SJSA1 (cell line): ENCODE measurements at places on chromosomes 3 and 15. TPM values are rescaled to one million over a fixed set of nuclear protein-coding genes. Genes with fewer than 3 reads are reported as not detected.

Gene IL12A
- total RNA-seq = 0.09 and 5.5 TPM in 2 replicates

Gene DYNLT2B
- total RNA-seq = 20.5 and 24.2 TPM in 2 replicates

Gene PLSCR2
- total RNA-seq = not detected in 2 replicates

Gene GPR171
- not detected in 2 replicates for total RNA-seq

Gene ZIC1
- total RNA-seq = 7.1 and 10.9 TPM in 2 replicates

Gene CCDC39
- not detected in 2 replicates for total RNA-seq

Gene CAND2
- total RNA-seq = 0.87 and 1.5 TPM in 2 replicates

Gene THPO
- total RNA-seq = not detected in 2 replicates

Gene GOLGA8K
- total RNA-seq = not detected in 2 replicates

Gene ARRDC4
- total RNA-seq = 4.2 and 8.3 TPM in 2 replicates

Gene GALNT15
- 1.3 and 2.1 TPM in 2 replicates for total RNA-seq

Gene DUOX1
- total RNA-seq = not detected in 2 replicates

Gene PDHB
- total RNA-seq = 147 and 154 TPM in 2 replicates

Gene RHCG
- total RNA-seq = not detected in 2 replicates

Gene LTF
- 0.08 TPM in 1 of 2 replicates, not detected in the other for total RNA-seq

DNA sequence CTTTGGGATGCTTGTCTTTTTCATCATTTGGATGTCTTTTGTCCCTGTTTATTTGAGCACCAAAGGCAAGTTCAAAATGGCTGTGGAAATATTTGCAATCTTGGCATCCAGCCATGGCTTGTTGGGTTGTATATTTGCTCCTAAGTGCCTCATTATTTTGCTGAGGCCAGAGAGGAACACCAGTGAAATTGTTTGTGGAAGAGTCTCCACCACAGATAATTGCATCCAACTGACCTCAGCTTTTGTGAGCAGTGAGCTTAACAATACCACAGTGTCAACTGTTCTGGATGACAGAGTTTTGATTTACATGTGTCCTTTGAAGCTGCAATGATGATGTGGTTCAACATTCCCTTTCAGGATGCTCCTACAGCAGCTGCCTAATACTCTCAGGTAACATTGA is 83.0 kb upstream of the KCNAB1 start:
- DNase-seq = no peak

DNA sequence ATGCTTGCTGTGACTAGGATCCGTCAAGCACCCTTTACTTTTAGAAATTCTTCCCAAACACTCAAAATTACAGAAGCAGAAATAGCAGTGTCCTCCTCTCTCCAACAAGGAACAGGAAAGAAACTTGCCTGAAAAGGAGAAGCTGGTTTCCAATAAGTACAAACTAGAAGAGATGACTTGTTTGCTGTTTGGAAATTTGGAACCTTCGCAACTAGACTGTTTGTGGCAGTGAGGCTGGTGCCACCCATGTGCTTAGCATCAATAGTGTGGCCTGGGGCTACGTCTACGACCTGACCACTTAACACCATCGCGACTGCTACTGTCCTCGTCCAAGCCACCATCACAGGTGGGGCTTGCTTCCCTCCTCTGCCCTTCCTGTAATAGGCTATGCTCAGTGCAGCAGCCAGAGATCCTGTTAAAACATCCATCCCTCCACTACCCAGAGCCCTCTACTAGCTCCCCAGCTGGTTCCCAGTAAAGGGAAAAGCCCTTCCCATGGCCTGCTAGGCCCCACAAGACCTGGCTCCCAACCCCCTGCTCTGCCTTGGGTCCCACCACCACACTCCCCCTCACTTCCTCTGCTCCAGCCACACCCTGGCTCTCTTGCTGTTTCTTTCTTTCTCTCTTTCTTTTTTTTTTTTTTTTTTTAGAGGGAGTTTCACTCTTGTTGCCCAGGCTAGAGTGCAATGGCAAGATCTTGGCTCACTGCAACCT is 52.6 kb upstream of the CCR2 start:
- DNase-seq = no peak

DNA sequence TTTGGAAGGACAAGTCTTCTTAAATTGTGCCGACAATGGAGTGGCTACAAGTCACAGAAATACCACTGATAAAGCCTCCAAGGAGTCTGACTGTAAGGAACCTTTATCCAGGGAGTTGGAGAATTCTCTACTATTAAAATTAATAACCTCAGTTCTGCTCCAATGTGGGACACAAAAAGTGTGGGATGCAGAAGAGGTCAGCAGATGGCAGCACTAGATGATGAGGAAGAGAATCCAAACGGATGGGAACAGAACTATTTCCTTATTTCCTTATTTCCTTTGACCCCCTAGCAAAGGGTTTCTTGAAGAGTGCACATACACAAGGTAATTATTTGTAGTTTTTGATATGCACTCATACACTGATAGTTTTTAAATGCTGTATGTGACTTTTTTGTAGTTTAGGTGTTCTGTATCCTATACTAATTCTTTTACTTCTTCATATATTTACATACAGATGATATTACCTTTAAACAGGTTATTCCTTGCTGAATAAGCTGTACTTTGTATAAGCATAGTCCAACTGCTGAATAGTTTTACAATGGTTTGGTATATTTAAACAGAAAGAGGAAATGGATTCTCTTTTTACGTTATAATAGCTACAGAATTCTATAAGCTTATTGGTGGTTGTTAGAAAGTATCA is 25.6 kb upstream of the NLGN1 start:
- DNase-seq = no peak

DNA sequence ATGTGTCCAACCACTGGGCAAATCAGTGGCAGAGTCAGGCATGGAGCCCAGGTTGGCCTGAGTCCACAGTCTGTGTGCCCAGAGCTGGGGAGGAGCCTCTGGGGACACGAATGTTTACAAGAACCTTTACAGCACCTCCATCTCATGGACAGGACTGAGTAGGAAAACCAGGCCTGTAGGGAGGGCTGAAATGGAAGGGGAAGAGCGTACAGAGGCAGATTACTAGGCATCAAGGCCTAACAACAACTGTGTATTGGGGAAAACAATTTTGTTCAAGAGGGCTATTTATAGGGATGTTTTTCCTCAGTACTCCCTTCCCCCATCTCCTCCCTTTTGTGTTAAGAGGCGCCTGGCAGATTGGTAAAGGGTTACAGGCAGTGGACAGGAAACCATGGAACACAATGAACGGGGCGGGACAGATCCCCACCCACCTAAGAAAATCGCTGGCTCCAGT is 15.1 kb upstream of the ARHGAP31 start:
- no peak for DNase-seq

DNA sequence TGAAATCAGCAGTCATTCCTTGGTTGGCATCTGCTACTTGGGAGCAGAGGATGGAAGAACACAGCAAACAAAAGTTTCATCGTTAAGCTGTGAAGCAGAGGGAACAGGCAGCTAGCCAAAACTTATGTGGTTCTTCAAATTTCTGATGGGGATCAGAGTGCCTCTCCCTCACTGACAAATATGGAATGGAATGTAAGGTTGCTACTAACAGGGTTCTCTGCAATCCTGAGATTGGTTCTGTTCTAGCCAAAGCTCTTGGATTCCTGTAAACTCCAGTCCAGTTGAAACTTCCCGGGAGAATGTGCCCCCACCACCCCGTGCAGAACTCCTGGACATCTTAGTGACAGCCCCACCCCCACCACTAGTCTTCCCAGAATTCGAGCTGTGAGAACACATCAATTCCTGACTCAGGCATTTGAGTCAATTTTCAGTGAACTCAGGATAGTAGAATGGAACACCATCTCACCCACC is 55.9 kb upstream of the PHLDB2 start:
- DNase-seq = peak; percentile 90

DNA sequence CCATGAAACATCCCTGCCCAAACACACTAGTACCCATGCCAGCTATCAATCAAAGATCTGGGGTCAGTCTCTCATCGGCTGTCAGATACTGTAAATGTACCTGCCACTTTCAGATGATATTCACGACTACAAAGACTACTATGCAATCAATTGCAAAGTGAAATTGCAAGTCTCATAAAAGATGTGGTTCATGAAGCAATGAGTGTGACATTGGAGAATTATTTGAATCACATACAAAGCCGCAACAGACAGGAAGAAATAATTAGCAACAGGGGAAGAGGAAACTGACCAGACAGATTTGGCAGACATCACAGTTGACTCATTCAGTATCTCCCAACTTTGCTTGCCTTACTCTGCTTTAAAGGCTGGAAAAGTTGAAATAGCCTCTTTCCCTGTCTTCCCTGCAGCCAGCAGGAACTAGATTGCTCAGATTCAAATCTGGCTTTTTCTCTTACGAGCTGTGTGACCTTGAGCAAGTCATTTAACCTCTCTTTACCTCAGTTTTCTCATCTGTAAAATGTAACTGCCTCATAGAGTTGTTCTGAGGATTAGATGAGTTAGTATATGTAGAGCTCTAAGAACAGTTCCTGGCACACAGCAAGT is 95.7 kb upstream of the C3orf80 start:
- no peak for DNase-seq

- no peak for DNase-seq
Observed at GRCh38 chr3:43525941-43526607, 95.7 kb downstream of the ANO10 start.

GRCh38 chr3:63981980-63982379 is 41.3 kb downstream of the PSMD6 start:
- no peak for DNase-seq

- no peak for DNase-seq
Observed at GRCh38 chr15:97961067-97961954, 808 bp downstream of the ARRDC4 start.

GRCh38 chr15:91484141-91484540 is 369.4 kb upstream of the SLCO3A1 start:
- DNase-seq = no peak

DNA sequence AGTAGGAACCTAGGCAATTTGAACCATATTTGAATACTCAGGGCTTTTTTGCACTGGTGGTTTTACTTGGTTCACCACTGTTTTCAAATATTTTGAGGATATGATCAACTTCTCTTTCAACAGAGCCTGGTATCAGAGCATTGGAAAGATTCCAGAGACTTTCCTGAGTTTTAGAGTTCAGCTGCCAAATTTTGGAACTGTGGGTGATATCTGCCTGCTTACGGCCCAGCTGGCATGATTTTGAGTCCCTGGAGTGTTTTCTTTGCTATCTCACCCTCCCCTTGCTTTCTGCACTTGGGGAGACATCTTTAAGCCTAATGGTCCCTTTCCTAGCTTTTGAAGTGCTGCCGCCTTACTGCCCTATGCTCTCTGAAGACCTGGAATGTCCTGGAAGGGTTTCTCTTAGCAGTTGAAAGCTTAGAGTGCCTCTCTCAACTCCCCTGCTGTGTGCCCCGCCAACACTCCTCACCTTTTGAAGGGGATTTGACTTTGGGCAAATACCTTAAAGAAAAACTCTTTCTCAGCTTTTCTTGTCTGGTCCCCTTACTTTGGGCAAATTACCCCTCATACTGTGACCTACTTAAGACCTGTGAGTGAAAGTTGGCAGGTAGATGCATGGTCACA is 539.1 kb downstream of the MFSD1 start:
- DNase-seq = no peak

DNA sequence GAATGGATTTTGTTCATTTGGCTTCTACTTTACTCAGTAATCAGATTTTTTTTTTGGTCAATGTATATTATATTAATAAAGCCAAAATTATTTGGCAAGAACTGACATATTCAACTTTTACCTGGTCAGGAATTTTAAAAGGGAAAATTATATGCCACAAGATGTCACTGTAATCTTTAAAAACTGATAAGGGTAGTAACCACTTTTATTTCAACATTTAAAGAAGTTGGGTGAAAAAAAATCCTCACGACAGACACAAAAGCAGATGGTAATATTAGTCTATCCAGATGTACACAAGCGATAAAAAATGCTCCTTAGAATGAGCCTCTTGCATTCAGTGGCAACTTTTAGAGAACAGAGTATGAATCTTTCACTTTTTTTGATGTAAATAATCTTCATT is 101.9 kb downstream of the SERPINI1 start:
- DNase-seq = no peak

- DNase-seq = no peak
Observed at GRCh38 chr15:73009066-73010056, 42.9 kb upstream of the NEO1 start.

- DNase-seq = peak; percentile 66
Observed at GRCh38 chr3:134708671-134709070, 57.8 kb upstream of the KY start.

DNA sequence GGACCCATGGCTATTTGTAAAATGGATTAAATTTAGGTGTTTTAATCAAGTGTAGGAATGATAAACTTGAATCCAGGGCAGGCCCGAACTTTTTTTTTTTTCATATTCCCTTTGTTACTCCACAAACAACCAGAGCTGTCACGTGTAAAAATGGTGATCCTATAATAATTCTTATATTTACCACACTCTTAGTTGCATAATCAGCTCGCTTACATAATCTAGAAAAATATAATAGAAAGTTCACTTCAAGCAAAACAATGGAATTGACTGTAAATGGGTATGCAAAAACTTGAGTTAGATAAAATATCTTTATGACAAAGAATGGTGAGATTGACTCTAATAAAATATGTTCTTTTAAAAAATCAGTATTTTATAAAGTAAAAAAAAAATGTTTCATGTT is 2.1 kb upstream of the PAQR9 start:
- DNase-seq = no peak

DNA sequence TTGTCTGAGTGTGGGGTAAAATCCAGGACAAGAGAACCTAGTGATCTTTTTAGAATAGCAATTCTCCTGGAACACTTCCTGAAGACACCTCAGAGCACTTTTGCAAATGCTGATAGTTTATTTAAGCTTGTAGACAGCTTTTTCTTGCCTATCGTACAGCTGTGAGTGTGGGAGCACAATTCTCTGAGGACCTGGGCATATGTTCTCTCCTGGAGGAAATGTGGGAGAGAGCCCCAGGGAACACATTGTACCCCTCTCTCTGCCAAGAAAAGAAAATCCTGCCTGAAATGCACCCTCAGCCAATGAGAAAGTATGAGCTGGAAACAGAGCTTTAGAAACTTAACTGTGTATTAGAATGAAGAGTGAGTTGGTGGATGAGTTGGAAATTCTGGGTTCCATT is 308.3 kb upstream of the SEMA6D start:
- DNase-seq = no peak

DNA sequence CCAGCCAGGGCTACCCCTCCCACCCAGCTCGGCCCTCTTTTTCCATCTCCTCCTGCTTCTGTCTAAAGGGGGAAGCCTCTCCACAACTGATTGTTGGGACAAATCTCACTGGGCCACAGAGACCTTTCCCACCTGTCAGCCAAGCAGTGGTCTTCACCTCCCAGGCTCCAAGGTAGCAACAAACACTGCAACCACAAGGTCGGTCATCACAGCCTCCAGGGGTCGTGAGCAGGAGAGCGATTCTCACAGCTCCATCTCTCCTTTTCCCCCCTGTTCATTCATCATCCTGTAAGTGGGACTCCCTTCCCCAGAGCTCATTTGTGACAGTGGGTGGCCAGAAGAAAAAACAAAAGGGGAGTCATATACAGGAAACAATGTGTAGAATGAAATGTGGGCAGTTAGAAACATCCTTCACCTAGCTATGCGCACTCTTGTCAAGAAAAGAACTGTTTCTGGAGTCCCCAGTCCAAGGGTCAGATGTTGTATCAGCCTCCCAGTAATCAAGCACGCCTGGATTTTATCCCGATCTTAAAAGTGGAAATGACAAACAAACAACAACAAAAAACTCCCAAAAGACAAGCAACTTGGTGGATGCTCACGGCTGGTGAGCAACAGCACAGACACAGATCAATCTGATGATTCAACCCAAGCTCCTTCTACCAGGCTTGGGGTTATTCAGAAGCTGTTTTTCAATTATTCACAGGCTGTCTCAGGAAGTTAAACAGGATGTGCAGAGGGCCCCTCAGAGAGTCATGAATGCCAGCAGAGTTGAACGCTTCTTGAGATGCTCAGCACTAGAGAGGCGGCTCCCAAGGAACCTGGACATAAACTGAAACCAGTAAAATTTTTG is 22.4 kb downstream of the LYZL4 start:
- no peak for DNase-seq
